ENCODE measurements at places on chromosomes 1 and 21. TPM values are rescaled to one million over a fixed set of nuclear protein-coding genes. Genes with fewer than 3 reads are reported as not detected.

The SRRM1 gene
- 93.4 TPM for total RNA-seq

The ADCY10 gene
- total RNA-seq: not detected

The NTRK1 gene
- 8.0 TPM for total RNA-seq

The TSEN15 gene
- total RNA-seq: 29.9 TPM

The FMOD gene
- total RNA-seq: 18.5 TPM

The GBP6 gene
- 0.07 TPM for total RNA-seq

The CSF1 gene
- total RNA-seq: 34.9 TPM

The COL9A2 gene
- total RNA-seq: 5.8 TPM

The NR1I3 gene
- 0.50 TPM for total RNA-seq

The AMY1A gene
- total RNA-seq: not detected

The SPRR2G gene
- total RNA-seq: not detected

The POU3F1 gene
- total RNA-seq: 3.6 TPM

- no peak overlapping the region for H3K4me3 ChIP-seq
- H3K36me3 ChIP-seq: no peaks in the 10 kb centered on the region
- H3K4me1 ChIP-seq: no peaks in the 10 kb centered on the region
- no peak for DNase-seq
- no peak overlapping the region for H3K27ac ChIP-seq
These were observed 22.6 kb upstream of the SAMD13 start for GRCh38 chr1:84278905-84279304.

DNA sequence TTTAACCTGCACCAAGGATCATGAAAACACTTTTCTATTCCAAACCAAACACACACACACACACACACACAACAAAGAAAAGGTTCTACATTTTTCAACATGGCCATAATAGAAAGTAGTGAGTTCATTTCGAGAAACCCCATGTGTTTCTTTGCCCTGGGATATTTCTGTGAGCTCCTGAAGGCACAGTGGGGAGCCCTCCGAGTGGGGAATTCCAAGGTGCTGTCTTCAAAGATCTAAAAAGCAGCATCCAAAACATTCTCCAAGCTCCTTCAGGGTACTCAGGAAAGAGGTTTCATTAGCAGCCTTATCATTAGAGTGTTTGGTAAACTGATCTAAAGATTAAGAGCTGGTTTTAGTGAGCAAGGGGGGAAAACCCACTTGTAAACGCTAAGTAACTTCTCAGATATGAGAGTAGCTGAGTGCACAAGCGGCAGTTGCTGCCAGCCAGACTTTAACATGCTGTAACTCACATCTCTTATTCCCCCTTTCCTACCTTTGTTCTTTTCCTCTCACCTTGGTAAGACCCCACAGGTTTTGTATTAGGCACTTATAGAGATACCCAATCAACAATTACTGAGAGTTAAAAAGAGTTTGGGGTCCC, 38.3 kb downstream of the ZC3H11B start:
- H3K4me3 ChIP-seq: no peak overlapping the region
- no peaks in the 10 kb centered on the region for H3K36me3 ChIP-seq
- H3K27me3 ChIP-seq: no peaks in the 10 kb centered on the region

- H3K36me3 ChIP-seq: no peaks in the 10 kb centered on the region
- DNase-seq: no peak
- H3K4me1 ChIP-seq: peaks cover 24% of the 10 kb centered on the region
- H3K27ac ChIP-seq: no peak overlapping the region
- H3K4me3 ChIP-seq: no peak overlapping the region
- no peaks in the 10 kb centered on the region for H3K27me3 ChIP-seq
These were observed 242.4 kb upstream of the RAB4A start for GRCh38 chr1:229028544-229028943.

GRCh38 chr1:243912347-243912746, 62.3 kb upstream of the AKT3 start:
- H3K4me3 ChIP-seq: no peak overlapping the region
- no peaks in the 10 kb centered on the region for H3K36me3 ChIP-seq
- peaks cover 7% of the 10 kb centered on the region for H3K4me1 ChIP-seq
- DNase-seq: no peak
- H3K27ac ChIP-seq: no peak overlapping the region

GRCh38 chr1:193111641-193112090, 6.5 kb upstream of the GLRX2 start:
- no peak overlapping the region for H3K4me3 ChIP-seq
- no peaks in the 10 kb centered on the region for H3K27me3 ChIP-seq
- H3K36me3 ChIP-seq: no peaks in the 10 kb centered on the region
- DNase-seq: peak; percentile 76
- peak overlapping the region; percentile 88 for H3K27ac ChIP-seq

DNA sequence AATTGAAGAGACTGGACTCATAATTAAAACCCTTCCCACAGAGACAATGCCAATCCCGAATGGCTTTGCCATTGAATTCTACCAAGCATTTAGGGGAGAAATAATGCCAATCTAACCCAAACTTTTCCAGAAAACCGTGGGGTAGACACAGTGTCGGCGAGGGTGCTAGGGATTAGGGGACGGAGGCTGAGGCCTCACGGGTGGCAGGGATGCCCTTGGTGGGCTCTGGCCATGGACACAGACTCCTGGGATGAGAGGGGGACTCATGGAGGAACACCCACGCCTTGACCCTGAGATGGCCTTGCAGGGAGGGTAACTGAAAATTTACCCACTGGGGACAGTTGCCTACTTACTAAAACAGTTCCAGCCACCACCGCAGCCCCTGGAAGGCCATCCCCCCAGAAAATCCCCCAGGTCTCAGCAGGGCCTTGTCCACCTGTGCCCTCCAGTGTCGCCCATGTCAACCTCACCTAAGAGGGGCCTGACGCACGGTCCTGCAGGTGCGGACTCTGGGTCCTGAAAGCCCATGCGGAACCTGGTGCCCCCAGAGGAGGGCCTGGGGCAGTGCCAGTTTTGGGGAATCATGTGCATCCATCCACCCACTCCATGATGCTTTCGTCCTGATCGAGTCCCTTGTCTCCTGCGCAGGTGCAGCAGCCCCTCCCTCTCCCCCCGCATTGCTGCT, 1.9 kb downstream of the KRTAP10-5 start:
- no peak overlapping the region for H3K27ac ChIP-seq
- DNase-seq: no peak
- H3K36me3 ChIP-seq: no peaks in the 10 kb centered on the region
- H3K4me1 ChIP-seq: no peaks in the 10 kb centered on the region

DNA sequence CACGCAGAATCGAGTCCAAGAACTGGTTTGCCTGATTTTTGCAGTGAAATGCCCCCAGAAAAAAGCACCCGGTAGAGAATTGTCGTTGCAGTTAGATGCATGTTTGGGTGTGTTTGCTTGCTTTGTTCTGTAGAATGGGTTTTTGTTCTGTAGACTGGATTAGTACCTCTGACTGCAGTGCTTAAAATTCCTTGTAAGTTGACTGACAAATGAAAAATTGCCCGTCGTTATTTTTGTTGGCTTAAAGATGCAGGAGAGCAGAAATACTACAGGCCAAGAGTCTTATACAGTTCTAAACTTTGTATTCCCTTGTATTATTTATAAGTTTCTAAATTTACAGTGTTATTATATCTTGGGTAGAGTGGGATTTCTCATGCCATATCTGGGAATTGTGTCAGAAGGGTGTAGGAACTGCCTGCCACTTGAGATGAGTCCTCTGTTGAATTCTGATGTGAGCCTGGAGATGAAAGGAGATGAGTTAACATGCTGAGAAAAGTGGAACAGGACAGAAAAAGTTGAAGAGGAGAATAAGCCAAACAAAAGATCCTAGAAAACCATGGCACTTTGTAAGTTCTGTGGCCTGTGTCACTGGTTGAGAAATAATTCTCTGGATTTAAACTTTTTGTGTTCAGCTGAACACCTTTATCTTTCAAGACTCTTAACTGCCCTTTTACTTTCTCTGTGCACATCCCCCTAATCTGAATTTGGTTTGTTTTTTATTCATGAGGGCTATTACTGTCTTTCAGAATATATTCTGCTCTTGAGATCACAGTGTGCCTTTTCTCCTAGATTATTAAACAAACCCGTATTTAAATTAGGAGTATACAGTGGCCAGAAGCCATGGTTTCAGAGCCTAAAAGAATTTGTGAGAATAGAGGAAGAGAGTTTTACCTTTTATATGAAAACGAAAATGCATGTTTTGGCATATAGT, 1.4 kb downstream of the DESI2 start:
- DNase-seq: no peak
- H3K36me3 ChIP-seq: no peaks in the 10 kb centered on the region
- H3K4me3 ChIP-seq: peak overlapping the region; percentile 96
- peaks cover 9% of the 10 kb centered on the region for H3K4me1 ChIP-seq
- H3K27ac ChIP-seq: no peak overlapping the region
- no peaks in the 10 kb centered on the region for H3K27me3 ChIP-seq

- no peak for DNase-seq
- H3K36me3 ChIP-seq: no peaks in the 10 kb centered on the region
- no peaks in the 10 kb centered on the region for H3K4me1 ChIP-seq
- H3K27me3 ChIP-seq: peaks cover 7% of the 10 kb centered on the region
- H3K4me3 ChIP-seq: no peak overlapping the region
These were observed 330.2 kb downstream of the RRAGC start for GRCh38 chr1:38529391-38529790.

DNA sequence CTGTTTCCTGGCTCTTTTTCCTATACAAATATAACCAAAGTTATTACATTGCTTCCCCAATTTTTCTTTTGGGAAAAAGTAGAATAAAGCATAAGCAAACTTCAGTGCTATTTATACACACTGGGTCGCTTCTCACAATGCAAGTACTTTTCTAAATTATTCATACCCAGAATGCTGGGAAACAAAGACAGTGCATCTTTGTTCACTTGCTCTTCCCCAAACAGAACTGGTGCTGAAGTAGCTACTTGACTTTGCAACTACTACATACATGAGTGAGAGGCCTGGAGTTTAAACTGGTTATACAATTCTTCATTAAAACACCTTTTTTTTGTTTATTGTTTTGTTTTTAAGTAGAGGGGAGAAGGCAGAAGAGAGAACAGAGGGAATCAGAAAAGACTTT, 40.2 kb downstream of the STX6 start:
- H3K4me3 ChIP-seq: no peak overlapping the region
- no peaks in the 10 kb centered on the region for H3K27me3 ChIP-seq
- peaks cover 40% of the 10 kb centered on the region for H3K36me3 ChIP-seq
- no peak overlapping the region for H3K27ac ChIP-seq

All from adrenal gland (tissue), 19 donors.